ENCODE measurements at places on chromosomes 5 and 9.

- DNase-seq: no peak
Observed at GRCh38 chr9:111034170-111034897, 3.9 kb downstream of the LPAR1 start.

- no peak for DNase-seq
Observed at GRCh38 chr5:150672237-150672883, 11.3 kb downstream of the MYOZ3 start.

GRCh38 chr5:14900693-14901461 is 29.3 kb upstream of the ANKH start:
- DNase-seq: no peak

DNA sequence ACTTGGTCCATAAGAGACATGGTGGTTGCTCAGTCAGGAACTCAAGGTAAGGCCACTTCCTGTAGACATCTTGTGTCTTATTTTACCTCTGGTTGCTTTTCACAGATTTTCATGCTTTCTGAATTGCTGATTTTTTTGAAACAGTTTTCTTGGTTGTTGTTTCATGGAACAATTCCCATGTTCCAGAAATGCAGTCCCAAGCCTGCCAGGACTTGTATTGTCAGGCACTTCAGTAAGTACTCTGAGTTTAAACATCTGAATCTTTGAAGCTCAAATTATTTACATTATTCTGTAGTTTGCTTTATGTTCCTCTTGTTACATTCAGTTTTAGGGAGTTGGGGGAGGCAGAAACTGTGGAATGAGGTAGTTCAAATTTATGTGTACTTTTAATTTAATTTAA is 290.2 kb downstream of the DMRT2 start:
- DNase-seq: no peak

DNA sequence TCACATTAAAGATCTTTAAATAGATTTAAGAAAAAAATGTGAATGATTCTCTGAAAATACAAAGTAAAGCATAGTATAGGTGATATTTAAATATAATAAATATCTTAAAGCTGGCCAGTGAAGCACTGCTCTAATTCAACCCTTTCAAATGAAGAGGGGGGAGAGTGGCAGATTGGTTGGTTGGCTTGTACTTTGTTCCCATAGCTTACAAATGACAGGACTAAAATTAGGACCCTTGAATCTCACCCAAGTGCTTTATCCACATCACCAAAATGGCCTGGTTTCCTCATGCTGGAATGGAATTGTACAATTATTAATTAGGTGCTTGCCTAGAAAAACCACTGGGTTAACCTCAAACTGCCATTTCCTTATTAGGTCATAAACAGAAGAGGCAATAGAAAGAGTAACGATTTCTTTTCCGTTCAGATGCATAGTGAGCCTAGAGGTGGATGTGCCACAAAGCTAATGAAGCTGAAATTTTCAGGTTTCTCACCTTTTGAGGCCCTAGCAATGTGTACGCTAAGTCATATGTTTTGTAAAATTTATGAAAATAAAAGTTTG is 354.5 kb upstream of the CDH6 start:
- no peak for DNase-seq

DNA sequence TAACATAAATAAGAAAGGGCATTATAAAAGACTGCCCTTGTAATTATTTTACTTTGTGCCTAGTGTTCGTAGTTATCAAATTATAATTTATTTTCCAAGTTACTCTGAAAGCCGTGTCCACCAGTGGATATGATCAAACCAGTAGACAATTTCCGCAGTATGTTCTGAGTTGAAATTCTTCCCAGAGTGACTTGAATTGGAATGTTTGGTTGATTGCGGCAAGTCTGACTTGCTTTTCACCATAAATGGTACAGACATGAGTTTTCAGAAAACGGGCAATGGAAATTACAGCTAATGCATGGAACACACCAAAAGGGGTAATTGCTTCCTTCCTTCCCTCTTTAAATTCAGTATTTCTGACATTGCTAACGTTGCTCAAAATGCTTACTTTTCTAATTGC is 56.6 kb downstream of the CHSY3 start:
- no peak for DNase-seq

- no peak for DNase-seq
Observed at GRCh38 chr9:84293001-84293798, 47.4 kb downstream of the SLC28A3 start.

DNA sequence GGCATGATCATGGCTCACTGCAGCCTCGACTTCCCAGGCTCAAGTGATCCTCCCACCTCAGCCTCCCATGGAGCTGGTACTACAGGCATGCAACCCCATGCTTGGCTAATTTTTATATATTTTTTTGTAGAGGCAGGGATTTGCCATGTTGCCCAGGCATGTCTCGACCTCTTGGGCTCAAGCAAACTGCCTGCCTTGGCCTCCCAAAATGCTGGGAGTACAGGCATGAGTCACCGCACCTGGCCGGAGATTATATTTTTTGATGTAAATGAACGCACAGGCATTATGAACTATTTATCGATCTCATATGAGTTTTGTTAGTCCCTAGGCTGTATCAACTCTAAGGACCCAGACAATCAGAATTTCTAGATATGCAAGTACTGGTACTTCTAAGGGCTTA is 25.5 kb upstream of the CEP120 start:
- no peak for DNase-seq

DNA sequence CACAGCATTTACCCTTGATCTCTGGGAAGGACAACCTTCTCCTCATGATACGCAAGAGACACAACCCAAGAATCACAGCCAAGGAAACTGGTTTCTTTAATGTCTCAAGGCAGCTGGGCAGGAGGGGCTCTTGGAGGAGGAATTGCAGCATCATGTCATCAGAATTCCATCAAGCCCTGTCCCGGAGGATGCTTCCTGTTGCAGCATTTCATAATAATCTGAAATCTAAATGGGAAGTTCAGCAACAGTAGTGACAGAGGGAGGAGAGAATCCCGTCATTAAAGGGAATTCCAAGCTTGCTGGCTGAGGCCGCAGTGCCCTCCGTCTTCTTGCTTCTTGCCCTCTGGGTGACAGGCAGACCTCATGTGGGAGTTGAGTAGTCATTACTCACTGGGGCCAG is 192.7 kb downstream of the TENT4A start:
- no peak for DNase-seq

DNA sequence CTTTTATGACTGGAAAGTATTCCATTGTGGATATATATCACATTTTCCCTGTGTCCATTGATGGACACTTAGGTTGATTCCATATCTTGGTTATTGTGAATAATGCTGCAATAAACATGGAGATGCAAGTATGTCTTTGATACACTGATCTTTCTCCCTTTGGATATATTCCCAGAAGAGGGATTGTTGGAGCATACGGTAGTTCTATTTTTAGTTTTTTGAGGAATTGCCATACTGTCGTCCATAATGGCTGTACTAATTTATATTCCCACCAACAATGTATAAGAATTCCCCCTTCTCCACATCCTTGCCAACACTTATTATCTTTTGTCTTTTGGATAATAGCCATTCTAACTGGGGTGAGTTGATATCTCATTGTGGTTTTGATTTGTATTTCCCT is 54.9 kb upstream of the PITX1 start:
- DNase-seq: no peak

GRCh38 chr9:3971391-3972082 is 328.3 kb downstream of the GLIS3 start:
- DNase-seq: no peak

DNA sequence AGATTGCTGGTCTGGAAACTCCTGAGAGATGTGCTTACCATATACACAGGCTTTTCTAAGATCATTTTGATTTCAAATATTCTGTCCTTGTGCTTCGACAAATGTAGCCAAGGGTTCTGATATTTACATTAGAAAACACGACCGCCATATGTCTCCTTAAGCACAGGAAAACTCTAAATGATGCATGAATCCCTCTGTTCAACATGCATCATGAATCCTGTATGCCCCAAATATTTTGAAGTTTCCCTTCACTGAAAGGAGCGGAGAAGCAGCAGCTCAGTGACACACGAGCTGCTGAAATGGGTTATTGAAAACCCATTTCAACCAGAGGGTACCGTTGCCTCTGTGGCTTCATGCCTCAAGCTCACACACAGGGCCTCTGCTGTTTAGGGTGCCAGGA is 74.4 kb downstream of the NREP start:
- DNase-seq: no peak

DNA sequence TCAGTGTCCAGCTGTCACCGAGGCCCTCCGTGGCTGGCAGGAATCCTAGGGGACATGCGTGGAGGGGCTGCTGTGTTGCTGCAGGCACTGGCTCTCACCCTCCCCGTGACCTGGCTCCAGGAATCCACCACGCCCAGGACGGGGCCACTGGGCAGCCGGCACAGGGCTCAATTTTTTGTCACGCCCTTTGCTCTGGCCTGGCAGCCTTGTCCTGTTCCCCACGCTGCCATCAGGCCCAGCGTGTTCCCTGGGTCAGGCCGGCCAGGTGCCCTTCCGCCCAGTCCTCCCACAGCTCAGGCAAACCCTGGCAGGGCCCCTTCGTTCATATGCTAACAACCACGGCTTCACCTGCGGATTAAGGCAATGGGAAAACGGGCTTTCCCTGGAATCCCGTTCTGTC is 37.3 kb downstream of the PROP1 start:
- DNase-seq: no peak

- DNase-seq: no peak
Observed at GRCh38 chr5:151058891-151059489, 21.8 kb downstream of the TNIP1 start.

GRCh38 chr9:70058569-70059116 is 15.0 kb downstream of the MAMDC2 start:
- DNase-seq: no peak

DNA sequence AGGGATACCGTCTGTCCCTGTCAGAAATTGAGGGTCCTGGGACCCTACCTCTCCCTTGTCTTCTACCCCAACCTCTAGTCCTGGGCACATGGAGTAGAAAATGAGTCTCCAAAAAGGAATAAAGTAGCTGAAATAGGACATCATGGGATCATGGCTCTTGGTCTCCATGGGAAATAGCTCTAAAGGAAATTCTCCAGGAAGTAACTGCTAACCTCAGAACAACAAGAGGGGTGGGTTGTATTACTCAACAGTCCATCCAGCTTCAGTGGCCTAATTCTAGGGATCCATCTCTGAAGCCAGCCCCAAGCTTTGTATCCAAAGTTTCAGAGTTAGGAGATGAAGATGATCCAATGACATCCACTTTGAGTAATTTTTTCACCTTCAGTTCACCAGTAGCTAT is 11.0 kb upstream of the RUSC2 start:
- no peak for DNase-seq

DNA sequence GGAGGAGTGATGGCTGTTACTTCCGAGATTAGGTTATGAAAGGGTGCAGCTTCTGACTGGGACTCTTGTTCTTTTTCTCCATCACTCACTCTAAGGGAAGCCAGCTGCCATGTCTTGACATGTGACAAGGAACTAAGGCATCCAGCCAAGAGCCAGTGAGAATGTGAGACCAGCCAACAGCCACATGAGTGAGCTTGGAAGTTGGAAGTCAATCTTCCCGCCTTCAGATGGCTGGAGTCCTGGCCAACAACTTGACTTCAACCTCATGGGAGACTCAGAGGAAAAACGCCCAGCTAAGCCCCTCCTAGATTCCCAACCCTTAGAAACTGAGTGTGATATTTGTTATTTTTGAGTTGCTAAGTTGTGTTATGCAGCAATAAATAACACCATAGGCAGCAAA is 201.1 kb downstream of the SNX18 start:
- DNase-seq: peak; percentile 15

- DNase-seq: no peak
Observed at GRCh38 chr9:87527211-87527916, 29.7 kb downstream of the DAPK1 start.

GRCh38 chr5:179191506-179192184 is 131.5 kb downstream of the ZNF354C start:
- DNase-seq: no peak

DNA sequence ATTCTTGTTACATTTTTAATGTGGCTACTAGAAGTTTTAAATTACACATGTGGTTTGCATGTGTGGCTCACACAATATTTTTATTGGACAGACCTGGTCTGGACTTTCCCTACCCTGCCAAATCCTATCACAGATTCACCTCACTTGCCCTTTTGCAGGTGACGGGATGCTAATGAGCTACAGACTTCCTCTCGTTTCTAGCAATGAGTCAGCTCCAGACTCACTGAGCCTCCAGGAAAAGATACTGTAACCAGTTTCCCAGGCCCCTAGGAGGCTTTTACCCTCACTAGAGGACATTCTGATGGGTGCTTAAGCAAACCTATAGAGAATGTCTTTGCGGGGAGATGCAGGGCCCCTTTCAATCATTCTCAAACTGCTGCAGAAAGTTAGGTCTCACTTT is 135.4 kb downstream of the WDR41 start:
- DNase-seq: no peak

GRCh38 chr5:77937015-77937908 is 161.1 kb upstream of the TBCA start:
- no peak for DNase-seq
